ENCODE measurements at places on chromosomes 13 and 19. TPM values are rescaled to one million over a fixed set of nuclear protein-coding genes. Genes with fewer than 3 reads are reported as not detected.

GRCh38 chr13:37187621-37188020 is 82.2 kb upstream of the CSNK1A1L start:
- H3K27me3 ChIP-seq: no peaks in the 10 kb centered on the region
- no peak for DNase-seq
- H3K4me1 ChIP-seq: no peaks in the 10 kb centered on the region
- H3K4me3 ChIP-seq: no peak overlapping the region

DNA sequence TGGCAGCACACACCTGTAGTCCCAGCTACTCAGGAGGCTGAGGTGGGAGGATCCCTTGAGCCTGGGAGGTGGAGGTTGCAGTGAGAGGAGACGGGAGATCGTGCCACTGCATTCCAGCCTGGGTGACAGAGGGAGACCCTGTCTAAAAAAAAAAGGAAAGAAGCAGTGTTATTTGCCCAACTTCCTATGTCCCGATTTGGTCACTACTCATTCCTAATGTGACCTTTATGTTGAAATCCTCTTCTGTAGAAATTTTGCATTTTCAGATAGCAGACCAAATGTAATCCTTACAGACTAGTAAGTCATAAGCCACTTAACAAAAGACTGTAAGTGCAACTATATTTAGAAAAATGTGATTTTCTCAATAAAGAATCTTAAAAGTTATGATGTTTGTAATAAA is 18.2 kb upstream of the STK24 start:
- no peak overlapping the region for H3K4me3 ChIP-seq
- peaks cover 6% of the 10 kb centered on the region for H3K4me1 ChIP-seq
- no peaks in the 10 kb centered on the region for H3K36me3 ChIP-seq
- H3K27me3 ChIP-seq: no peaks in the 10 kb centered on the region
- no peak for DNase-seq
- H3K27ac ChIP-seq: no peak overlapping the region

The RFPL4AL1 gene
- total RNA-seq: not detected

The NFIC gene
- 163 TPM for total RNA-seq
